Choroid plexus epithelial cell (primary cell): ENCODE measurements at places on chromosomes 16 and 17.

GRCh38 chr17:78732354-78732753, 49.7 kb downstream of the CYTH1 start:
- DNase-seq, result no peak

DNA sequence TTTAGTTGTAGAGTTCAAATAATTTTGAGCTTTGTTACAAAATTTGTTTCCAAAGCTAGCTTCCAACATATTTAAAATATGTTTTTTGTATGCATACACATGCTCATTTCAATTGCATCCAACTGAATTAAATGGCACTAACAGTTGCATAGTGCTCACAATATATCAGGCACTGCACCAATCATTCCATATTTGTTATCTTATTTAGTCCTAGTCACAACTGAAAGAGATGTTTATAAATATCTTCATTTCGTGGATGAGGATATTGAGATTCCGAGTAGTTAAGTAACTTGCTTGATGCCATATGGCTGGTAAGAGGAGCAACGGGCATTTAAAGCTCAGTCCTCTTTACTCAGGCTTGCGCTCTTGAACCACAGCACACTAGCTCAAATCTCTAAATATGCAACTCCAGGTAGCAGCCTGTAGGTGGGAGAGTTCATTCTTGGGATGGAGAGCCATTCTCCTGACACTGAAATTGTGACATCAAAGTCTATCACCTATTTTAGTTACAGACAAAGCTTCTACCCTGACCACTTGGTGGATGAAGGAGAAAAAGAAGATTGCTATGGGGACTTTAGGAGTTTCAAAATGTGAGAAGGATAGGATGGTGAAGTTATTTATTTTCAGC, 118.0 kb upstream of the CA10 start:
- DNase-seq, result no peak

DNA sequence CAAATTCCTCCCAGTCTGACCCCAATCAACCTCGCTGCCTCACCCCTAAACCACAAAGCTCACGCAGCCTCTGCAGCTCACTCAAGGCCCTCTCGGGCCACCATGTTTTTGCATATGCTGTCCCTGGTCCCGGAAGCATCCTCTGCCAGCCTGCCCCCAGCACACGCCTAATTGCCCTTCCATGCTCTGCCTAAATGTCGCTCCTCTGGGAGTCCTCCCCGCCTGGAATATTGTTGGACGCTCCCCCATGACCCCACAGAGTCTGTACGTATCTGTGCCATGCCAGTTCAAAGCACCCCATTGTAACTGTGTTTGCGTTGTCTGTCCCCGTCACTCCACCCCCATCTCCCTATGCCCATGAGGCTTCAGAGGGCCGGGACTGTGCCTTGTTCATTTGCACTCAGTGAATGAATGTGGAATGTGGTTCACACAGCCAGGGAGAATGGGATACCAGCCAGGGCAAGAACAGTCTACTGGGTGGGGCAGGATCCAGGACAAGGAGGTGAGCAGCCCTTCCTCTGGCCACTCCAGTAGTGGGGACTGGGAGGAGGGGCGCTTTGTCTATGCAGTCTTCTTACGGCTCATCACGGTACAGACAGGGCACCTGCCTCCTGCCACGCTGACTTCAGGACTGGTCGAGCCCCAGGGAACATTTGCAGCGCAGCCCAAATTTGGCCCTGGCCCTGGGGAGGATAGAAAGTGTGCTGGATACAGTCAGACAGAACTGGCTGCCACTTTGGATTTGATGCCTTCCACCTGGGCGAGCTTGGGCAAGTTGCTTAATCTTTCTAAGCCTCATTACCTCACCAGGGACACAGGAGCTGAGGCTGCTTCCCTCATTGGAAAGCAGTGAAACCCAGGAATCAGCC, 48.5 kb downstream of the NOS2 start:
- no peak for DNase-seq

- DNase-seq, result no peak
Measured at GRCh38 chr17:8392274-8392673, 5.4 kb downstream of the RNF222 start.

- peak; percentile 95 for DNase-seq
Measured at GRCh38 chr17:19386051-19386929, 700 bp downstream of the MFAP4 start.

DNA sequence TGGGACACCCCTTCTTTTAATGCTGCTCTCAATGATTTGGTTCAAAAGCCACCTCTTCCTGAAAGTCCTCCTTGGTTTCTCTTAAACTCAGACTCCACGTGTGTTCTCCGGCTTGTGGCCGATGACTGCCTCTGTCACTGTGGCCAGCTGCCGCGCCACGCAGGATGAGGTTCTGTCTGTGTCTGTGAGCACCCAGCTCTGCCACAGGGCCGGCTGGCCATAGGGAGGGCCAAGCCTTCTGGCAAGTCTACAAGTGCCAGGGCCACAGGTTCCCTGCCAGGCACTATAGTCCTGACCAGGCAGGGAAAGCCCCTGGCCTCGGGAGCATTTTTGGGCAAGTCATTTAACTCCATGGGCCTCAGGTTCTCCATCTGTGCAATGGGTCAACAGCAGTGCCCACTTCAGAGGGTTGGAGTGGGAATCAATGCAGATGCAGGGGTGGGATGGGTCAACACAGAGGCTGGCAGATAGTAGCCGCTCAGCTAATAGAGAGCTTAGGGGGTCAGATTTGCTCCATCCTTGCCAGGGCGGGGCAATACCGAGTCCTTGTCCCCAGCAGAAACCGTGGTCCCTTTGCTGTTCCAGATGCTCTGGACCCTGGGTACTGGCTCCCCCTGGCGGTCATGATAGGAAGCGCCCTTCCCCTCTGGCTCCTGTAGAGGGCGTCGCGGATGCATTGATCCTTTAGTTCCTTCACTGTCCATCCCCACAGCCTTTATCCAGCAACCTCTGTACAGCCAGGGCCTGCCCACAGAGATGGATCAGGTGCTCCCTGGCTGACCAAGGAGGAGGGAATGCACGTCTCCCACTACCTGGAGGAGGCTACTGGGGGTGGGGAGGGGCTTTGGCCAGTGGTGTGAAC, 19.3 kb upstream of the ADGRG3 start:
- peak; percentile 88 for DNase-seq

DNA sequence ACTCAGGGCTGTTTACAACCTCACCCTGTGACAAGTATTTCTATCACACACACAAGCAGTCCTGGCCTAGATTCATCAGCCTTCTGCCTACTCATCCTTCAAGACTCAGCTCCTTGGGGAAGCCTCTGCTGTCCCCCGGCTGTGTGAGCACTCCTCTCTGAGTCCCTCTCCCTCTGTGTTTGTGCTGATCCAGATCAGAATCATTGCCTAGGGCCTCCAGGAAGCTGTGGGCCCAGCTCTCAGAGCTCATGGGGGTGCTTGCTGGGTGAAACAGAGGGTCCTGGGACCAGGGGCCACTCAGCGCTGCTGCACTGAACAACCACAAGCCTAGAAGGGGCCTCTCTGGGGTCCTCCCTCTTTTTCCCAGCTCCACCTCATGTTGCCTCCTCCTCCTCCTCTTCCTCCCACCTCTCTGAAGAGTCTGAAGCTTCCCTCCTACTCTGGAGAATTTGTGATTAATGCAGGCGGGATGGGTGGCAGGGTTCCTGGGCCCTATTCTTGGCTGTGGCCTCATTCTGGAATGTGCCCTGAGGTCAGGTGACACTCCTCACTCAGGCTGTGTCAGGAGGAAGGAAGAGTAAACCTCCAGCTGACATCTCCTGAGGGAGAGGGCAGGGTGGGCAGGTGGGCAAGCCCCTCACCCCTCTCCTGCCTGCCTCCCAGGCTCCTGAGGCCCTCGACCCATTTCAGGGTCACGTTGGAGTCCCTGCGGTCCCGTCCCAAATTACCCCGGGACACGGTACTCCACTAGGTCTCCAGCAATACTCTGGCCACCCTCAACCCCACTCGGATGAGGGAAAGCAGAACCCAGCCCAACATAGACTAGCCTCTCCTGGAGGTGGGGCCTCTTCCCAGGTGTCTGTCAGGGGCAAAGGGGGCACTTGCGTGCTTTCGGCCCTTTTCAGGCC, 10.1 kb downstream of the WFIKKN2 start:
- DNase-seq, result peak; percentile 52

- no peak for DNase-seq
Measured at GRCh38 chr17:71464241-71464640, 656.6 kb upstream of the SOX9 start.

DNA sequence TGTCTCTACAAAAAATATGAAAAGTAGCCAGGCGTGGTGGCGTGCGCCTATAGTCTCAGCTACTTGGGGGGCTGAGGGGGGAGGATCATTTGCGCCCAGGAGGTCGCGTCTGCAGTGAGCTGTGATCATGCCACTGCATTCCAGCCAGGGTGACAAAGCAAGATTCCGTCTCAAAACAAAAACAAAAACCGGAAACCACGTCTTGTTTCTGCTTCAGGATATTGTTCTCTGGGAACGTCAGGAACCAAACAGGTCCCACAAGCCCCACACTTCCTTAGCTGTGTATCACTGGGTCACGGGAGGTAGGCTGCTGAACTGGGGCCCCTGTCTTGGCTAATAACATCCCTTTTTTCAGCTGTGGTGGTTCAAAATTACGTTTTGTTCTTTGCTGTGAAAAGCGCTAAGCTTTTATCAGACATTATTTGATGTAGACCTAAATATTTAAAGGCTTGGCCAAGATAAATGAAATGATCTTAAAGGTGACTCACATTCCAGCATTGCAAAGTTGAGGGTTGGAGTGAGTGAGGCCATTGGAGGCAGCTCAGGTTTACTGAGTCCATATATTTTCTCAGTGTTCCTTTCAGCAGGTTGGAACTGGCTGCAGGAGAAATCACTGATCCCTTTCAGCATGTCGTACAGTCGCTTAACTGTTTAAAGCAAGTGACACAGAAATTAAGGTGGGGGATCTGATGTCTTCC, 16.4 kb upstream of the SEC14L1 start:
- peak; percentile 85 for DNase-seq

DNA sequence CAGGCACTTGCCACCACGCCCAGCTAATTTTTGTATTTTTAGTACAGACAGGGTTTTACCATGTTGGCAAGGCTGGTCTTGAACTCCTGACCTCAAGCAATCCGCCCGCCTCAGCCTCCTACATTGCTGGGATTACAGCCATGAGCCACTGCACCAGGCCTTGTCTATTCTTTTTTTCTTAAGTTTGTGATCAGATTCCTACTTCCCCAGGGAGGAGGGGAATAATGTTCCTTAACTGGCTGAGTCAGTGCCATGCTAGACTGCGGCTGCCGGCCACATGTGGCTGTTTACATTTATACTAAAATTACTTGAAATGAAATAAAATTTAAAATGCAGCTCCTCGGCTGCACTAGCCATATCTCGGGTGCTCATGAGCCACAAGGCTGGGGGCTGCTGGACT, 27.8 kb upstream of the USP36 start:
- DNase-seq, result peak; percentile 57

GRCh38 chr17:43766413-43767052, 7.9 kb upstream of the SOST start:
- DNase-seq, result peak; percentile 71

- DNase-seq, result no peak
Measured at GRCh38 chr17:6941989-6942388, 53.9 kb upstream of the ALOX12 start.
